H1 (cell line): ENCODE measurements at places on chromosomes 4 and X. TPM values are rescaled to one million over a fixed set of nuclear protein-coding genes. Genes with fewer than 3 reads are reported as not detected.

N4BP2 gene
- 43.1 and 44.7 TPM in 2 replicates for total RNA-seq

GRCh38 chr4:7393601-7394575, 40.8 kb downstream of the PSAPL1 start:
- no peaks in the 10 kb centered on the region for H3K4me1 ChIP-seq
- no peaks in the 10 kb centered on the region for H3K27me3 ChIP-seq
- H3K27ac ChIP-seq, result no peak overlapping the region
- H3K36me3 ChIP-seq, result no peaks in the 10 kb centered on the region

DNA sequence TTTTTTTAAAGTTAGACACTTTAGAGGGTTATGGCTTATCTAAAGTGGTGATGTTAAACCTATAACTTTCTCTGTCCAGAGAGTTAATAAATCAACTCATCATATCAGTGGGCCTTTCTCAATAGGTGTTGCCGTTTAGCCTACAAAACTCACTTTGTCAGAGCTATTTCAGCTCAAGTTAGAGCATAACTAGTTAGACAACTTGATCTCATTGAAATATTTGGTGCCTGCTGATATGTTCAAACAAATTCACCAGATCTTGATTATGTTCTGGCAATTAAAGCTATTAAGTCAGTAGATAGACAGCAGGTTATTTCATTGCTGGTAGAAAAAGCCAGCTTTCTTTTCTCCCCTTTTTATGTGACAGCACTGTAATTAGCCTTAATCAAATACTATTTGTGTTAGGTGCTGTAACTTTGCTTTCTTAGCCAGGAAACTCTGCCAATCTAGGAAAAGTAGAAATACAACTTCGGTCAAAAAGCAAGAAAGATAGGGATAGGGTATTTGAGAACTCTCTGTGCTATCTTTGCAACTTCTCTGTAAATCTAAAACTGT, 191.8 kb downstream of the MAML3 start:
- no peak for DNase-seq
- no peaks in the 10 kb centered on the region; the same call in 1 of the 2 replicates for H3K27me3 ChIP-seq
- H3K36me3 ChIP-seq, result no peaks in the 10 kb centered on the region

DNA sequence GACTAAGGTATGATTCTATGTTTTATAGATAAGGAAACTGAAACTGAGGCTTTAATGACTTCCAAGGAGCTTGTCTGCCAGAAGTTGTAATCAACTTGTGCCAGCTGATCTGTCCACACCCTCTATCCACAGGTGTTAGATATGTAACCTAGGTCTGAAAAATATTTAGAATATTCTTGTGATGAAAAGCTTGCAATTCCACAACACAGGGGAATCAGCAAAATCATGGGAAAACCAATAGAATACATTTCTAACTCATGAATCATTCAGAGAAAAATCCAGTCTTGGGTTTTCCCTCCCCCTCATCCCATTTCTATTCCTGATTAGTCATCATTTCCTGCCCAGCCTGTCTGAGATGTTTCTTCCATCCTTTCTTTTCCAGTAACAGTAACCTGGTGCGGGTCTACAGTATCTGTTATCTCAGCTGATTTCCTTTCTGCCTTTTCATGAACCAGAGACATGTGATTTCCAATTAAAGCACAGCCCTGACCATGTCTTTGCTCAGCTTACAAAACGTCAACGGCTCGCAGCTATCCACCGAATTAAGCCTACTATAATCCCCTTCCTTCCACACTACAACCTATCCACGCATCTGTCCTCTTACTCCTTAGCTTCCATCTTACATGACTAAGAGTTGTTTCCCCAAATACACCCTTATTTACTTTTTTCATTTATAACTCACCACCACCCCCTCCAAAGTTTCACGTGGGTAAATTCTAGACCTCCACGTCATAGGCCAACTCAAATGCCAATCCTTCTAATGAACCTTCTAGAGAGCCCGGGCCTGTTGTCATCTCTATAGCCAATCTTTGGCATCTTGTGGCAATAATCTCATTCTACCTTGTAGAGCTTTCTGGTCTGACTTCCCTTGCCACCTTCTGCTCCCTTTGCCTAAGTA, 961 bp upstream of the NOCT start:
- H3K4me1 ChIP-seq, result peaks cover 20% of the 10 kb centered on the region
- H3K27ac ChIP-seq, result 0 out of 2 replicates have a peak overlapping the region, but pooled peaks have one; percentile 89
- no peaks in the 10 kb centered on the region for H3K36me3 ChIP-seq
- peak overlapping the region; percentile 92; the same call in 1 of the 2 replicates for H3K4me3 ChIP-seq

GRCh38 chr4:138835832-138836533, 179.6 kb upstream of the NOCT start:
- H3K27me3 ChIP-seq, result no peaks in the 10 kb centered on the region
- H3K4me3 ChIP-seq, result no peak overlapping the region
- no peak for DNase-seq
- no peaks in the 10 kb centered on the region for H3K36me3 ChIP-seq
